ENCODE measurements at places on chromosomes 7 and 10. TPM values are rescaled to one million over a fixed set of nuclear protein-coding genes. Genes with fewer than 3 reads are reported as not detected.

Gene DPP6
- total RNA-seq: 2.0 TPM

Gene CYP2W1
- total RNA-seq: 0.59 TPM

DNA sequence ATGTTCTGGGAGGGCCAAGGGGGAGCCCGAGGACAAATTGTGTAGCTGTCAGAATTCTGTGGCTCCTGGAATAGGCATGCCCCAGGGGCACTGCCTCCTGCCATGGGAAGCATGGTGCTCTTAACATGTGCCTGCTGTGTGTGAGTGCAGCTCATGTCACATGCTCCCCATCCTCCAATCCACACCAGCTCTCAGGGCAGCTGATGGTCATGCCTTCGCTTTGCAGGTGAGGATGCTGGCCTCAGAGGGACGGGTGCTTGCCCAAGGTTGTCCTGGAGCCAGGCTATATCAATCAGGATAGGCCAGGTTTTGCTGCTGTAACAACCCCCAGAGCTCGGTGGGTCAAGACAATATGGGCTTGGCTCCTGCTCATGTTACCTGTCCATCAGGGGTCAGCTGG lies 303.4 kb downstream of the RPS24 start:
- no peak for DNase-seq

Gene RGS10
- 0.42 TPM for total RNA-seq

DNA sequence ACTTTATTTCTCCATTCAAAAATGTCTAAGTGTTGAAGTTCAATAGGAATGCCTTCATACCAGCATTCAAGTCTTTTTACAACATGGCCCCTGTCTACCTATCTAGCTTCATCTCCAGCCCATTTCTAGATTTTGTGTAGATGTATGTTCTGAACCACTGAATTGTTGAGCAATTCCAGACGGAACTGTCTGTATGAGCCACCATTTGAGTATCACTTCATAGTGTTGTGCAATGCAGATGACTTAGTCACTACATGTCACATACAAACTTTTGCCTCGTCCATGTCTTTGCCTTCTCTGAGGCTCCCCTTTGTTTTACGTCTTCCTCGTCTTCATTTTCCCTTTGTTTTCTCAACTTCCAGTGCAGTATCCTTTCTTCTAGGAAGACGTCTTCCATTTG lies 118.1 kb downstream of the INHBA start:
- no peak for DNase-seq

Gene NPC1L1
- 0.57 TPM for total RNA-seq

- no peak for DNase-seq
Observed at GRCh38 chr10:12503311-12503710, 154.0 kb downstream of the CAMK1D start.

Gene NCOA4
- 56.8 TPM for total RNA-seq

- no peak for DNase-seq
Observed at GRCh38 chr7:49781996-49782395, 8.6 kb downstream of the VWC2 start.

- DNase-seq: no peak
Observed at GRCh38 chr7:118182593-118183427, 1.2 kb upstream of the LSM8 start.

DNA sequence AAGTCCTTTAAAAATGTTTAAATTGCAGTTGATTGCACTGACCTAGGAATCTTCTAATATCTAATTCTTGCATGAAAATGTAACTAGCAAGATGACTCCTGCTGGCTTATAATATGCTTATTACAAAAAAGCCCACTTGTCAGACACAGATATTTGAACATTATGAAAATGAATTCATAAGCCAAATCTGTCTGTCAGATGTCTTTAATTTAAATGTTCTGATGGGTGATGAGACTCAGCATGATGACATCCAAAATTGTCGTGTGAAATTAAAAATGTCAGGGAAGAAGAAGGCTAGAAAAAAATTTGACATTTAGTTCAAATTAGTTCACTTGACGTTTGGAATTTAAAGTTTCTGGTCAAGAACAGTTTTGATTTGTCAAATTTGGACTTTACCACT lies 277.8 kb downstream of the PHF14 start:
- no peak for DNase-seq

DNA sequence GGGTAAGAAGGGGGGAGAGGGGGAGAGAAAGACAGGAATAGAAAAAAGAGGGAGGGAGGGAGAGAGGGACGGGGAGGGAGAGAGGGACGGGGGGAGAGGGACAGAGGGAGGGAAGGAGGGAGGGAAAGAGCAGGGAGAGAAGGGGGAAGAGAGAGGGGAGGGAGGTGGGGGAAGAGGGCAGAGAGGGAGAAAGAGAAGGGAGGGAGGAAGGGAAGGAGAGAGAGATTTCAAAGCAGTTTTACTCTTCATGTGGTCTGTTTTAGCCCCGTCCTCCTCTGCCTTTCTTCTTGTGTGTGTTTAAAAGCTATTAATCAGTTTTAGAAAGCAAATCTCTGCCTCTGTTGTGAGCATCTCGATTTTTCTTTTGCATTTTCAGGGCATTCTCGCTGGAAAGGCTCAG lies 237.0 kb downstream of the WDR37 start:
- no peak for DNase-seq

Gene GRM3
- total RNA-seq: not detected

Gene ZNF775
- 2.9 TPM for total RNA-seq

All from pancreas (tissue), 10 donors.